ENCODE measurements at places on chromosomes 12 and 14. TPM values are rescaled to one million over a fixed set of nuclear protein-coding genes. Genes with fewer than 3 reads are reported as not detected.

- DNase-seq, result no peak
Observed at GRCh38 chr14:105447651-105448640, 26.7 kb upstream of the CRIP2 start.

DNA sequence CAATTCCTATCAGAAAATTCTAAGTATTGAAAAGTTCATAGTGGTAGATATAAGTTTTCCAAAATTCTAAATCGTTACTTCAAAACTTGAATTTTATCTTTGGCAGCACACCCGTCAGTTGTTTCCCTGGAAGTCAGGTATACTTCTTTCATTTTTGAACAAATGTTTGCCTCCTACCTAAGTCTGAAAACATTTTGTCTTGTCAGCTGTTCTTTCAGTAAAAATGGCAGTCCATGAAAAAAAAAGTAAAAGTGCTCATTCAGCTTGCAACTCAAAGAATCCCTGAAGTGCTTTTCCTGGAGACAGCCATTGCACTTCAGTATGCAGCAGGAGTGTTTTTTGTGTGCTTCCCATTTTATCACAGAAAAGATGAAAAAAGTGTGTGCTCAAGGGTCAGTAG, 130.1 kb upstream of the NEDD1 start:
- no peak for DNase-seq

GRCh38 chr12:60415351-60415750, 819.5 kb downstream of the SLC16A7 start:
- no peak for DNase-seq

DNA sequence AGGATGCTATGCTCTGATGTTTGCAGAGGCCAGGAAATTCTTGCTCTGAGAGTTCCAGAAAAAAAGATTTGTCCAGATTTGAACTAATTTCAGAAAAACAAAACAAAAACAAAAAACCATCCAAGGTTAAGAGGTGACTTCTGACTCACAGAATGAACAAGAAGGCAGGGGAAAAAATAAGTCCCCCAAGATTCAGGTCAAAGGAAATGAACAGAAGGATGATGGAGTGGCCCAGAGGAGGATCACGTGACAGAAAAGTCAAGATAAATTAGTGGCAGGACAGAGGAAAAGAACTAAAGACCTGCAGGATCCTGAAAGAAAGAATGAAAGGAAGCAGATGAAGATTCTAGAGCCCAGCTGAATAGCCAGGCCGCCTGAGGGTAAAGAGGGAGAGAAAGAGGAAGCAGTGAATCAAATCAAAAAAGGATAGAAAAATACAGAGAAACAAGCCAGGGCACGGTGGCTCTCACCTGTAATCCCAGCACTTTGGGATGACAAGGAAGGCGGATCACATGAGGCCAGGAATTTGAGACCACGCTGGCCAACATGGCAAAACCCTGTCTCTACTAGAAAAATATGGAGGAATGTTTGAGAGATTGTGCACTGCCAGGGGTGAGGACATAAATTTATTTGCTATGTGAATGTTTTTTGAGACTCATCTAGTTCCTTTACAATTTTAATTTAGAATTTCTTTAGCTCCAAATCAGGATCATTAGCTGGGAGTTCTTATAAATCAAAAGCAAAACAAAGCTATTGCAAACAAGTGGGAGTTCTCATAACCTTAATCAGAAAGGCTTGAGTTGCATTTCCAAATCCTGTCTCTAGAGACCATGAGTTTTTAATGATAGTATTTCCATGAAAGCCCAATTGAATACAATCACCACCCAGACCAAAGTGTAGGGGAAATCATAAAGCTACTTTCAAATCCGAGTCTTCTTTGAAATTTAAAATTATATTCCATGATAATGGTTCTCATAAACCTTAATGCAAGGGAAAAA, 217.1 kb upstream of the PLEKHG7 start:
- no peak for DNase-seq

DNA sequence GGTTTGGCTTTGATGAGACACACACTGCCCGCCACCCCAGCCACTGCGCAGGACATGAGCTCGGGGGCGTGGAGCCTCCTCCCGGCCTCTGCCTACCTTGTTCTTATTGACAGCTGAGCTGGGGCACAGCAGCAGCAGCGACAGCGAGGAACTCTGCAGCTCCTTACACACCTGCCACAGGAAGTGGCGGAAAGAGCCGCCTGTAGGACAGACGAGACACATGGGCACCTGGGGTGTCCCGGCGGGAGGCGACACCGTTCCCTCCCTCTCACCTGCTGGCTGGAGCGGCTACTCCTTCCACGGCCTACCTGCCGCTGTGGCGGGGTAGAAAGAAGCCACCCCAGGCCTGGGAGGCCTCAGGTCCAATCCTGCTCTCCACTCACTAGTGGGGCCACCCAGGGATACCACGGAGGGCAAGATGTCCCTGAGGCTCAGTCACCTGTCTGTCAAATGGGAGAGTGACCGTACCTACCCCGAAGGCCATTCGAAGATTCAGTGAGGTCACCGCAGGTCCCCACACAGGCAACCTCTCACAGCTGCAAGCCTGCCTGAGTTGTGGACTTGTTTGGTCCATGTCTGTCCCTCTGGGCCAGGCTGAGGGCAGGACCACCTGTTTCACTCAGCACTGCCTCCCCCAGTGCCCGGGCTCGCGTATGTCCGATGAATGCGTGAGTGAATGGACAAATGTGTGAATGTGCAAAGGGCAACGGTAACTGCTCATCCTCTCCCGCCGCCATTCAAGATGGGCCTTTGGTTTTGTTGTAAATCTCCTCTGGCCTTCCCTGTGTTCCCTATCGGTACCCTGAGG, 42.6 kb downstream of the TRAFD1 start:
- no peak for DNase-seq

- DNase-seq, result peak; percentile 6
Observed at GRCh38 chr12:10130042-10130441, at the start of gene CLEC7A. Gene CLEC7A, minus strand, starts transcription at chr12:10130199. Its CDS starts 117 bp downstream, at chr12:10130082.

DNA sequence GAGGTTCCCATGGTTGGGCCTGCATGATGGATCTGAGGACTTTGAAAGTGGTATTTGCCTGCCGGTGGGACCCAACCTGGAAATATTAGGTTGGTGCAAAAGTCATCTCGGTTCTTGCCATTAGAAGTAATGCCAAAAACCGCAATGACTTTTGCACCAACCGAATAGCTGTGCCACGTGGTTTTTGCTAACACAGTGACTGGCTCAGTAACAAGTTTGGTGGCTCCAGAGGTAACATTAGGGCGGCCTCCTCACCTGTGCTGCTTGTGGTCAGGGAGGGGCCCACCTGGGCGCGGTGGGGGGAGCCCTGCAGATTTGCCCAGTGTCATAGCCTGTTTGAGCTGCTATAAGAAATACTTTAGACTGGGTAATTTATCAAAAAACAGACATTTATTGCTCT, 1.8 kb downstream of the BDKRB2 start:
- DNase-seq, result no peak

DNA sequence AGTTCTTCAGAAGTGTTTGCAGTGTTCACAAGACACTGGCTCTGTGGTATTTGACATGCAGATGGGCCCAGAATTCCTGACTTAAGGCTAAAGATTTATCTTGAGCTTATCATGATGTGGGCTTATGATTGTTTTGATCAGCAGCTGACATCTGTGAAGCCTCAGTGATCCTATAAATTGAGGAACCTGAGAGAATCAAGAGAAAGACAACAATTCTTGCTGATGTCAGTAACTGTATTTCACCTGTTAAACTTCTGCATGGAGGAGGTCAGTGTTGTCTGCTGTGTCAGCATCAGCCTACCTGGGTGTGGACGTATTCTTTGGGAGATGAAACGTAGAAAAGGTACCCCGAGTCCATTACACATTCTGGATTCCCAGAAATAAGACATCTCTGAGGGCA, 33.3 kb downstream of the TRAF3 start:
- no peak for DNase-seq

GRCh38 chr12:56758728-56759262, 4.3 kb upstream of the HSD17B6 start:
- no peak for DNase-seq

- no peak for DNase-seq
Observed at GRCh38 chr12:93790472-93791152, 113.4 kb downstream of the CRADD start.

DNA sequence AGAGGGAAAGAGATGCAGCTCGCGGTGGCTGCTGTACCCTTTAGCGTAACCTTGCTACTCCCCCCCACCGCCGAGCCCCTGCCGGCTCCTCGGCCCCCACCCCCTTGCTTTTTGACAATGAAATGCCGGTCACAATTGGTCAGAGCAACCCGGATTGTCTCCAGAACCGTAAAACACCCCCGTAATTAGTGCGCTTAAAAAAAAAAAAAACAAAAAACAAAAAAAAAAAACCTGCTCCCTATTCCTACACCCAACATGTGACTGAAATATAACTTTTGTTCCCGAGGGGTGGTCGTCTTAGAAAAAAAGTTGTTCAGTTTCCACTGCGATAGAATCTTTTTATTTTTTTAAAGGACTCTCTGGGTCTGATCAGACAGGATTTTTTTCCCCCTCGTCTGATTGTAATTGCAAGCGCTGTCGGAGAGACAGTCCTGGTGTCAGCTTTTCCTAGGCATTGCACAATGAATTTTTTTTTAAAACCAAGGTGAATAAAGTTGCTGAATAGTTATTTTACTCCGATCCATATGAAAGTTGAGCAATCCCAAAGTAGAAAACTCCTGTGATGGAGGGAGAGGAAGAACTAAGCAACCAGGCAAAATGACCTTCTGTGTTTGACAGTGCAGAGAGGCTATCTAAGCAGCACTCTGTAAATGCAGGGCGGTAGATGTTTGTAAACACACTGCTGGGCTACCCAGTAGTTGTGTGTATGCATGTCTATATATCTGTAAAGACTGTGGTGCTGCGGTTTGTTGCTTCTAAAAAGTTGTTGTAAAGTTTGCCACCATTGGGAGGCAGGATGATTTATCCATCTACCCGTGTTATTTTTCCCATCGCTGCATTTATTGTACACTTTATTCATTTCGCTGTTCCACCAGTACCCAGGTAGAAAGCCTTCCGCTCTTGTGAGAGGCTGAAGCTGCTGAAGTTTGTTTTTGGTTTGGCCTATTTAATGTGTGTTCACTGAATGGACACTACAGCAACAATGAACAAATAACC, 1.1 kb downstream of the ETV6 start:
- peak; percentile 29 for DNase-seq

DNA sequence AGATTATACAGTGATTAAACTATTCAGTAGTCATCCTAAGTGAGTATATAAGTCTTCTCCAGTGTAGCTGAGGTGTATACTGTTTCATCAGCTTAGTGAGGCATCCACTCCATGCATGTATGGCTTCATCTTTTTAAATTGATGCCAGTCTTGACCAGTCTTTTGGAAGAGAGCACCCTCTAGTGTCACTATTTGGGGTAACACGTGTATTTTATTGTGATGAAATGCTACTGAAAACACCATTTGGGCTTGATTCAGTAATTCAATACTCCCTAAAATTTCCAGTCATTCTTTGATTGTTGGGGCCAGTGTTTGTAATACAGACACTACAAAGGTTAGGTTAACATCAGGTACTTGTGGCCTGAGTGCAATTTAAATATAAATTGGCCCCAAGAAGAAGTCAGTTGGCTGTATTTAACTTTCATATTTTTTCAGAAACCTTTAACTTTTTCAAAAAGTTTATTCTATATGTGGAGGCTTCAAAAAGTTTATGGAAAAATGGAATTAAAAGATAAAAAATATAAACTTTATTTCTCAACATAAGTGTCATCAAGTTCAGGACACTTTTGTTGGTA, 35.3 kb downstream of the MIPOL1 start:
- DNase-seq, result no peak

DNA sequence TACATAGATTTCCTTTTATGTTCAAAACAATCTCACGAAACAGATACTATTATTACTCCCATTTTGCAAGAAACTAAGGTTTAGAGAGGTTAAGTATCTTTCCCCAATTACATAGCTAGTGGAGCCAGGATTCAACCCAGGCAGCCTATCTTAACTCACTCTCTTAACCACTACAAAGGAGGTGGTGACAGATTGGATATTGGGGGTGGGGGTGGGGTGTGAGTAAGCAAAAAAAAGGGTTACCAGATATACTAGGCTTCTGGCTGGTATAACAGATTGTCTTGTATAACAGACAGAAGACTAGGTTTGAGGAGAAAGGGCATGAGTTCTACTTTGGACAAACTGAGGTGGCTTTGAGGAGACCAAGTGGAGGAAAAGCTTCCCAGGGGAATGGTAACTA, 2.1 kb downstream of the GMFB start:
- DNase-seq, result no peak

GRCh38 chr12:20489645-20490044, 121.3 kb downstream of the PDE3A start:
- DNase-seq, result no peak

- no peak for DNase-seq
Observed at GRCh38 chr12:84793558-84794367, 118.8 kb downstream of the SLC6A15 start.

DNA sequence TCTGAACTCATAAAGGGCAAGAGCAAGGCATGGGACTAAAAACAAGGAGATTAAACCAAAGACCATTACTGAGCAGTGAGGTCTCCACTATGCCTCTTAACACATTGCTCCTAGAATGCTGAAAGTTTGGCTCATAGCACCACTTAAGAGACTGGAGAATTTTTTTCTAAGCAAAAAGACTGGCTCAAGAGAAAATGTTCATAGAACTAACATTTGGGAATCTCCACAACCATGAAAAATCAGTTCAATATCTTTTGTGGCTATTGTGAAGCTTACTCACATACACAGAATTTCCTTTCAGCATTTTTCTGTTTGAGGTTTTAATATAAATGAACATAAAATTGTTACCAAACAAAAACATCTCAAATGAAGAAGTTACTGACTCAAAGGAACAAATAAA, 255.8 kb downstream of the CCDC91 start:
- DNase-seq, result no peak

DNA sequence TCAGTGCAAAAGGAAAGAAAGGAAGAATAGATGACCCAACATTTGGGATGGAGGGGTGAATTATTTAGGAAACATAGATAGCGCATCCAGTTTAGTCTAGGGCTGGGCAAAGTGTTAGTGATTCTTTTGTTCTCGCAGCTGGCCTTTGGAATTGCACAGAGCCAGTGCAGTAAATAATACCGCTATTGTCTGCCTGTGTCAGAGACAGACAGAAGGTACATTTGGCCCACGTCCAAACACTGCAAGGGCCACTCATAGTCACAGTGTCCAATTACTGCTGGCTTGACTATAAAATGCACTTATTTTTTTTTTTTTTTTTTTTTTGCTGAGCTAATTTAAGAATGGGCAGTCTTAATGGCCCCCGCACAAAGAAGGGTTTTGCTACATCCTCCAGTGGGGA, 638.6 kb downstream of the BCL11B start:
- no peak for DNase-seq

- DNase-seq, result no peak
Observed at GRCh38 chr12:108564724-108565123, 2.3 kb downstream of the ISCU start.

DNA sequence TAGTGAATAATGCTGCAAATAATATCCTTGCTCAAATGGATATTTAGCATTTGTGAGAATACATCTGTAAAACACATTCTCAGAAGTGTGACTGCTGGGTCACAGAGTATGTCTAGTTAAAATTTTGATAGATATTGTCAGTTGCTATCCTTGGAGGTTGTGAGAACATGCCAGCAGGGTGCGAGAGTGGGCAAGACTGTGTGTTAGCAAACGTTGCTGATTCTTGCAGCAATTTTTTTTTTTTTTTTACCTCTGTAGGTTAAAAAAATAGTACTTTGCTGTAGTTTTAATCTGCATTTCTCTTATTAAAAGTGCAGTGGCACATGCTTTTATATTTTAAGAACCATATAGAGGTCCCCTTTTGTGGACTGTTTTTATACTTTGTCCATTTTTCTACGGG, 4.5 kb upstream of the NYNRIN start:
- DNase-seq, result no peak

KRT2 gene
- total RNA-seq, result 0.39 TPM

ANG gene
- total RNA-seq, result 1.3 TPM

NDUFB1 gene
- 96.0 TPM for total RNA-seq

GAS2L3 gene
- 0.55 TPM for total RNA-seq

KRT77 gene
- total RNA-seq, result not detected

NRXN3 gene
- not detected for total RNA-seq

HOMEZ gene
- 21.0 TPM for total RNA-seq

MLEC gene
- 88.9 TPM for total RNA-seq
